CD4-positive, alpha-beta T cell (primary cell): ENCODE measurements at places on chromosomes 7 and 10.

GRCh38 chr10:34826857-34827766, 12.0 kb upstream of the PARD3 start:
- DNase-seq = no peak

GRCh38 chr10:5284311-5285057, 80.3 kb upstream of the UCN3 start:
- no peak for DNase-seq

- no peak for DNase-seq
Observed at GRCh38 chr7:128352153-128352537, 8.4 kb upstream of the RBM28 start.

- no peak for DNase-seq
Observed at GRCh38 chr7:96953676-96954513, 51.5 kb upstream of the DLX6 start.

- no peak for DNase-seq
Observed at GRCh38 chr10:83987216-83987615, 152.1 kb upstream of the GHITM start.

DNA sequence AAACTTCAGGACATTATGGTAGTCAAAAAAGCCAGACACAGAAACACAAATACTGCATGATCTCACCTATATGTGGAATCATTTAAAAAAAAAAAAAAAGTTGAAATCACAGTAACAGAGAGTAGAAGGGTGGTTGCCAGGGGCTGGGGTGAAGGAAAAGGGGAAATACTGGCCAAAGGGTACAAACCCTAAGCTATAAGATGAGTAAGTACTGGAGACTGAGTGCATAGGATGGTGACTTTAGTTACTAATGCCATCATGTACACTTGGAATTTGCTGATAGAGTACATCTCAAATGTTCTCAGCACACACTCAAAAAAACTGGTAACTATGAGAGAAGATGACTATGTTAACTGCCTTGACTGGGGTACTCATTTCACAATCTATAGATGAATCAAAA, 39.9 kb downstream of the JCAD start:
- DNase-seq = no peak

DNA sequence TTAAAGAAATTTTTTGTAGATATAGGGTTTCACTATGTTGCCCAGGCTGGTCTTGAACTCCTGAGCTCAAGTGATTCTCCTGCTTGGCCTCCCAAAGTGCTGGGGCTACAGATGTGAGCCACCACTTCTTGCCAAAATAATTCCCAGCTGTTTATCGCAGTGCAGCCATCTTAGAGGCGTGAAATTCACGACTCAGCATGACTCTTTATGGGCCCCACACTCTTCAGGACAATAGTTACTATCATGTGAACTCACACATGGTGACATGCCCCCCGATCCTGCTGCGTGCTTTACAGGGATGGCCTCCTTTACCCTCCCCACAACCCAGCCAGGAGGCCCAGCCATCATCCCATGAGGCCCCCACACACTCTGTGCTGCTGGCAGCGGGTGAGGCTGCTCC, 4.6 kb downstream of the COX19 start:
- DNase-seq = no peak

GRCh38 chr10:21935439-21936023, 68.0 kb downstream of the DNAJC1 start:
- DNase-seq = no peak

DNA sequence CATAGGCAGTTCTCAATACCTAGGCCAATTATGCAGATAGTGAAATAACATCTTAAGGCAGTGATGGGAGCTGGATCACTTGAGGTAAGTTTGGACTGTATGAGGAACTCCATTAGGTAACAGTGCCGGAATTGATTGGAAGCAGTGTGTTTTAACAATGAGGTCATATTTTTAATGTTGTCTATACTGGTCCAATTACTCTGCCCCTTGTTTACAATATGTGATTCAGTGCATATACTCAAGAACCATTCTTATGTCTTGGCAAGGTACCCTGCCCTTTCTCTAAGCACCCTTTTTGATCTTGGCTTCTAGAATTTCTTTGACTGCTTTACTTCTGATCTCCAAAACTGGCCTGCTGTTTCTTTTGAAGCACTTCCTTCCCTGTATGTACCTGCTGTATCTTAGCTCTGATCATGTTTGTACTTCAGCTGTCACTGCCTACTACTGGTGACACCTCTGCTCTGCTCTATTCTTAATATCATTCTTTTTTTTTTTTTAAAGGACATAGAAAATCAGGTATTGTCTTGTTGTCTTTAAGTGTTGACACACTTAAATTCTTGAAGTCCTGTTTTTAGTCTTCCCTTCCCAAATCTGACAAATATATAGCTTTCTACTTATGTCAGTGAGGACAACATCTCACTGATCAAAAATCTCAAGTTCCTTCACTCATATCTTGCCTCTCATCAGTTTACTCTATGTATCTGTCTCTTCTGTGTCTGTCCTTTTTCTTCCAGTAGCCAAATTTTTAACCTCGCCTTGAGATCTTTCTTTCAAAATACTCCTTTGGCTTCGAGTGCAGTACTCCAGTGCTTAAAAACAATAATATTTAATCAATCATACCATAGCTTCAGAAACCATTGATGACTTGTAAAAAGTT, 46.4 kb upstream of the RPA3 start:
- DNase-seq = no peak

- DNase-seq = no peak
Observed at GRCh38 chr10:113091920-113092319, 141.9 kb downstream of the TCF7L2 start.

DNA sequence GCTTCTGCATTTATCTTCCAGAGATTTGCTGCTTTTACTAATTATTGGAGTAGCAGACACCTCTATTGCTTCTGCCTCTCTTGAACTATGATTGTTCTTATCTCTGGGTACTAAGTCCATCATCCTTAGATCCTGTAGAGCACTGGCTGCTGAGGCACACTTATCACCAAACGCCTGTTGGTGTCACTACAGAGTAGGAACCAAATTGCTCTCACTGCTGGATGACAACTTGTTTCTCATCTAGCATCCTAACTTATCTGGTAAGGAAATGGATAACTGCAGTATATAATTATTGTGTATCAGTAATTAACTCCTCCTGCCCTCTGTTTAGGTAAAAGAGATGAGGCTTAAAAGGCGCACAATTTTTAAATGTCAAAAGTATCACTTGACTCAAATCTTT, 1059.4 kb downstream of the NRG3 start:
- no peak for DNase-seq

- DNase-seq = no peak
Observed at GRCh38 chr10:71072823-71073210, 139.6 kb upstream of the UNC5B start.

DNA sequence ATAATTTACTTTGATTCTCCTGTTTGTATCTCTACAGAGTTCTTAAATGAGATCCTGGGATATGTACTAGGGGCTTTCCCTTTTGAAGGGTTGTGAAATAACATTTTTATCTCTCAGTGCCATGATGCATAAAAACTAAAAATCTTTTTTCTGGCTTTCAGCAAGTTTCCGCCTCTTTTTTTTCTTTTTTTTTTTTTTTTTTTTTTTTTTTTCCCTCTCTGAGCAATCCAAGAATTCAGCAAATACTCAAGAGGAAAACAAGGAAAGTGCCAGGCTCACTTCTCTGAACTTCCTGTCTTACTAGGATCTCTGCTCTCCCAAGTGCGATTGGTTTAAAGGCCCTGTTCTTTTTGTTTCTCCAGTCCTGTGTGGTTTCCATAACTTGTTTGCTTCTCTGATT, 79.9 kb downstream of the HYCC1 start:
- no peak for DNase-seq

DNA sequence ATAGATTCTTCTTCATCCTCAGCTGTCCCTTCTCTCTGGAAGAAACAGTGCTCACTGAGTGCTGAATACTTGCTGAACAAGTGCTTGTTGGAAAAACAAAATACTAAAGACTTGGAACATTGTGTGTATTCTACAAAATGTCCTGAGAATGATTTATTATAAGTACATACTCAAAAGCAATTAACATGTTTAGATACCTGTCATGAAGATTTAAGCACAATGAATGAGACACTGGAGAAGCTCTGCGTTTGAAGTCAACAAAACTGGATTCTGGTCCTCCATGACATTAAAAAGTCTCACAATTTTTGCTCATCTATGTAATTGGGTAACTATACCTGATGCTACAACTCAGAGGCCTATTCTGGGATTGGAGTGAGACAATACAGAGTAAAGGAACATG, 34.8 kb upstream of the LAMB1 start:
- DNase-seq = no peak

- DNase-seq = no peak
Observed at GRCh38 chr10:35690534-35690933, 48.4 kb upstream of the FZD8 start.

DNA sequence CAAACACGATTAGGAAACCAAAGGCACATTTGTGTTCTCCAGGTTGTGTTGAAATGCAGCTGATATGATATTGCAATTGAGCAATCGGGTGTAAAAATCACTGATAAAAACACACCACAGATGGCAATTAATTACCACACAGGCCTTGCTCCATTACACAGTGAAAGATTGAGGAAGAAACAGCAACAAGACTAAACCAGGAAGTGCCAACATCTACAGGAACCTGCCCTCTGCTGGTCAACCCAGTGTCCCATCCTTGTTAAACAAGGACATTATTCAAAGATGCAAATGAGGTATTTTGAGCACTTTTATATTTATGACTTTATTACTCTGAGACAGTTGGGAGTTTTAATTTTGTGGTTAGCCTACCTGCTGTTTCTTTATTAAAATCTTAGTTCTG, 765.6 kb upstream of the GHITM start:
- no peak for DNase-seq

- DNase-seq = no peak
Observed at GRCh38 chr7:144255471-144255897, 9.1 kb downstream of the OR2A7 start.
